Kidney (tissue), 22 donors: ENCODE measurements at places on chromosomes 2 and 18.

GRCh38 chr2:94966689-94967088 lies 58.8 kb upstream of the MAL start:
- no peak for DNase-seq

DNA sequence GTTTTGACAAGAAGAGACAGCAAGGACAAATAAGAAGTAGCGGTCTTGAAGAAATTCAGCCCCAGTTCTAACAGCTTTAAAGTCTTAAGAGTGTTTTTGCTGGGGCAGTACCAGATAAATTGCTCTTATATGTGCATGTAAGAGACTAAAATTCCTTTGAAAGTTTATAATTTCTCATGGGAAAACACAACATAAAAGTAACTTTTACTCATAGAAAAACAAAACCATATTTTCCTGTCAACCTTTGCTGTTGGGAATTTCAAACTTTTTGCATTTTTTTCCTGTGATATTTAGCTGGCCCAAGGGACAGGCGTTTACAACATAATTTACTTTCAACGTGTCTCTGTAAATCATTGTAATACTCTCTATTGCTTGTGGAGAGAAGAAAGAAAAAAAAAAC lies 767.8 kb upstream of the ZEB2 start:
- DNase-seq = no peak

DNA sequence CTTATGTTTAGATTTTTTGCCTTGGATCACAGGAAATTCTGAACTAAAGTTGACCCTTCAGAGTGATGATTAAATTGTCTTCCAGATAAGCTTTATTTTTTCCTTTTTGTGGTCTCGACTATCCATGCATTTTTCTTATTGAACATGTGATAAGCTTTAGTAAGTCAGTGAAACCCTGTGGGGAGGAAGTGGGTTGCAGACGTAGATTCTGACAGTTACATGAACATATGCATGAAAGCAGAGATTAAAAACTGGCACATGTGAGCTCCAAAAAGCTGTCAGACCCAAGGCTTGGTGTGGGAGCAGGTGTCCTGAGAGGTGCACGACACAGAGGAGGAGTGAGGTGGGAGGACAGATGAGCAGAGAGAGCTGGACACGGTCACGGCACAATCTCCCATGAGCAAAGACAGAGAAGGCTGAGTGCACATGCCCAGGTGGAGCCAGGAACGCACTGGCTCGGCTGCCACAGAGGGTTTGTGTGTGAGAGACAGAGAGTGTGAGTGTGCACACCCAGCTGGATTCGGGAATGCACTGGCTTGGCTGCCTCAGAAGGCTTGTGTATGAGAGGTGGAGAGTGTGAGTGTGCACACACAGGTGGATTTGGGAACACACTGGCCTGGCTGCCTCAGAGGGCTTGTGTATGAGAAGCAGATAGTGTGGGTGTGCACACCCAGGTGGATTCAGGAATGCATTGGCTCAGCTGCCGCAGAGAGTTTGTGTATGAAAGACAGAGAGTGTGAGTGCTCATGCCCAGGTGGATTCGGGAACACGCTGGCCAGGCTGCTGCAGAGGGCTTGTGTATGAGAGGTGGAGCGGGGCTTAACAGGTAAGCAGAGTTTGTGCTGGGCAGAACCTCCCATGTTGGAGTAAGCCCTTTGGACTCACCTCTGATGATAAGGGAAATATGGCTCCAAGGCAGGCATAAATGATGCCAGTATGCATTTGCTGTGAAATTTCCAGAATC lies 849.1 kb upstream of the SALL3 start:
- DNase-seq = no peak

GRCh38 chr18:56380685-56381084 lies 257.7 kb downstream of the TXNL1 start:
- no peak for DNase-seq

DNA sequence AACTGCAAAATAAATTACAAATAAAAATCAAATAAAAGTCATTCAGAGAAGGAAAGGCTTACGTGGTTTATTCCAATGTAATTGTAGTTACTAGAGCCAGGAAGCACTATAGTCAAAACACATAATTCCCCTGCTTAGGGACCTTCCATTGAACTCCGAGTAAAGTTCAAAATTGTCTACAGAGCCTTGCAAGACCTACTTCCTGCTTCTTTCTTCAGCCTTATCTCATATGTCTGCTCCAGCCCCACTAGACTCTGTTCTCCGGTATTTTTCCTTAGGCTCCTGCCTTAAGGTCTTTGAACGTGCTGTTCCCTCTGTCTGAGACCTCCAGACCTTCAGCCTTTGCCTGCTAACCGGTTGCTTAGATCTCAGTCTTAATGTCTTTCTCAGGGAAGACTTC lies 104.3 kb downstream of the ARL6IP6 start:
- peak; percentile 5 for DNase-seq

DNA sequence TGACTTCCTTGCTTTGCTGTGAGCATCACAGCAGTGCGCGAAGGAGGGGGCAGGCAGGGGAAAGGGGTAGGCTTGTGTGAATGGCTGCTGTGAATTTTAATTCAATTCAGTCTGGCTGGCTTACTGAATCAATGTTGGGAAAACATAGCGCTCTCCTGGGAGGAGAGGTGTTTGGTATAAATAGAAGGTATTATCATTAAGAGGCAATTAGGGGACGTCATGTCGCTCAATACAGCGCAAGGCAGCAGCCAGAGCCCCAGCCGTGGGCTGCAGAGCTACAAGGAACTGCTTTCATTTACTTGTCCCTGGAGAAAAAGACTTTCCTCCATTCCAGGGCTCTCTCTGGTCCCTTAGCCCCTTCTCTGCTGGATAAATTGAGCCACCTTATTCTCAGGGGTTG lies 181.4 kb upstream of the MSH6 start:
- DNase-seq = no peak

DNA sequence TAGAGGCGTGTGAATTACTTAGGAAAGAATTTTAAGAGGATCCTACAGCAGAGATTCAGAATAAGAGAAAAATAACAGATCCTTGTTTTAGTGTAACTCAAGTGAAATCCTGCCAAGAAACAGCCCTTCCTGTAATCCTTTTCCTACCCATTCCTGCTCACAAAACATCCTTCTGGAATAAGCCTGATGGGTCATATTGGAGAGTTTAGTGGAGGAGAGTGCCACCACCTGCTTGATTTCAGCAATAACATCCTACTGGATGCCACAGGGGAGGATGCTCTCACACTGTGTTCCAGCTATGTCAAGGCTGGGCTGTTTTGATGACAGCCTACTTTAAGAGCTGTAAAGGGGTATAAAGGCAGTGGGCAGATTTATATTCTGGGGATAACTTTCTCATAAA lies 54.8 kb upstream of the CCDC178 start:
- DNase-seq = peak; percentile 47

DNA sequence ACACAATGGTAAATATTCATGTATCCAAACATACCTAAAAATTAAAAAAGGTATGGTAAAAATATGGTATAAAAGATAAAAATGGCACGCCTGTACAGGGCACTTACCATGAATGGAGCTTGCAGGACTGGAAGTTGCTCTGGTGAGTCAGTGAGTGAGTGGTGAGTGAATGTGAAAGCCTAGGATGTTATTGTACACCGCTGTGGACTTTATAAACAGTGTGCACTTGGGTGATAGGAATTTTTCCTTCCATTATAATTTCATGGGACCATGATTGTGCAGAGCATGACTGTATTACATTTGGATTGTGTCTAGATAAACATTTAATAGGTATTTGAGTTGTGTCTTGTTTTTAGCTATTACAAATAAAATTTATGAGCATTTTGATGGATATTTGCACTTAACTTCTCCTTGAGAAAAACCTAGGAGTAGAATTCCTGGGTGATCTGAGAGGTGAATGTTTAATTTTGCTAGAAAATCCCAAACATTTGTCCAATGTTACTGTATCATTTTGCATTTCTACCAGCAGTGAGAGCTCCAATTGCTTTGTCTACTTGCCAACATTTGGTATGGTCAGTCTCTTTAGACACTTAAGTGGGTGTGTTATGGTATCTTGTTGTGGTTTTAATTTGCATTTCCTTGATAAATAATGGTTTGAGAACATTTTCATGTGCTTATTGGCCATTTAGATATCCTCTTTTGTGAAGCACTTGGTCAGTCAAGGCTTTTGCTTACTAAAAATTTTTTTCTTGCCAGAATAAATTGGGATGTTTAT lies 81.7 kb downstream of the BCL2L11 start:
- no peak for DNase-seq

DNA sequence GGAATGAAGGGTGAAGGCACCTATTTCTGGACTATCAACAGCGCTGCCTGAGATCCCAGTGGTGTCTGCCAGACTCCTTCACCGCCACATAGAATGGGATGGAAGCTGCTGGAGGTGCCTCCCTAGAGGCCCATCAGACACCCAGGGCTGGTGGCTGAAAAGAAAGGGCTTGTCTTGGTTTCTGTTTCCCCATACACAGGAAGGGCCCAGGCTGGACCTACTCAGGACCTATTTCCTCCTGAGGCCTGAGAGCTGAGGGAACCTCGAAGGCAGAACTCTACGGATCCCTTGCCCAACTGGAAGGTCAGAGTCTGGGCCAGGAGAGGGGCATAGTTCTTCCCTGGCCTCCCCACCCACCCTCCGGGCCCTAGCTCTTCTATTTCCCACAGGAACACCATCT lies 2.9 kb upstream of the CLEC4F start:
- no peak for DNase-seq

- no peak for DNase-seq
Measured at GRCh38 chr2:238942726-238943300, 94.9 kb downstream of the TWIST2 start.

DNA sequence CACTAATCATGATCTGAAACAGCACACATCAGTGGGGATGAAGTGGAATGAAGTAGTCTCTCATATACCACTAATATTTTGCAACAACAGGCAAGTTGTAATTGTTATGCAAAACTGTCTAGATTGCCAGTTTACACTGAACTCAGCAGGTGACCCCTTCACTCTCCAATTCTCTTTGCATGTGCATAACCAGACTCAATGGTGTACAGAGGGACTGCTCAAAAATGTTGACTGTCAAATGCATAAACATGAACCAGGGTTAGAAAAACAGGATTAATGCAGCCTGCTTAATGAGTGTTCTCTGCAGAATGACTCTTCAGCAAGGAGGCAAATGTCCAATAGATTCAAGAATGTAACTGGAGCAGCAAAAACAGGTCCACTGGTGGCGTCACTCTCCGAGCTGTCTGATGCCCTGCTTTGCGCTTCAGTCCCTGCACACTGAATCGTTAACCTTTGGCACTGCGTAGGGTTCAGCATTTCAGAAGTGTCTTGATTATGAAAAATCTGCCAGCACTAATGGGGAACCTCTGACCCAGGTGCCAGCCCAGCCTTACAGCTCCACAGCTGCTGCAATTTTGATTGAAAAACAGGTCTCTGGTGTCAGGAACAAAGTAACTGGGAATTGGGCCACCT lies 209.3 kb downstream of the TDRD15 start:
- DNase-seq = peak; percentile 47

GRCh38 chr2:217338306-217338916 lies 478.5 kb upstream of the TNP1 start:
- no peak for DNase-seq

DNA sequence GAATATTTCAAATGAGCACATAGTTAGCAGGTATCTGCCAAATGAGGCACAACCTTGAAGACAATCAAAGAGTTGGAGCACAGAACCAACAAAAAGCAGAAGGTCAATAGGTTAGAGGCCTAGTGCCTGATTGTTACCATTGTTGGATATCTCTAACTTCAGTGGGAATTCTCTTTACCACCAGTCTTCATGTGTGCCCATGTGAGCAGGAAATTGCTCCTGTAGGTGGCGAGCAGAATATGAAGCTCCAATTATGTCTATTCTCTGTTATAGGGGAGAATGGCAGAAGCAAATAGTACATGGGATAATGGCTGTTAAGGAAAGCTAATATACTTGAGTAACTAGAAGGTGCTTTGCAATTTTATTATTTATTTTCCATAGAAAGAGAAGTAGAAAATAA lies 14.9 kb upstream of the ZNF385B start:
- no peak for DNase-seq

DNA sequence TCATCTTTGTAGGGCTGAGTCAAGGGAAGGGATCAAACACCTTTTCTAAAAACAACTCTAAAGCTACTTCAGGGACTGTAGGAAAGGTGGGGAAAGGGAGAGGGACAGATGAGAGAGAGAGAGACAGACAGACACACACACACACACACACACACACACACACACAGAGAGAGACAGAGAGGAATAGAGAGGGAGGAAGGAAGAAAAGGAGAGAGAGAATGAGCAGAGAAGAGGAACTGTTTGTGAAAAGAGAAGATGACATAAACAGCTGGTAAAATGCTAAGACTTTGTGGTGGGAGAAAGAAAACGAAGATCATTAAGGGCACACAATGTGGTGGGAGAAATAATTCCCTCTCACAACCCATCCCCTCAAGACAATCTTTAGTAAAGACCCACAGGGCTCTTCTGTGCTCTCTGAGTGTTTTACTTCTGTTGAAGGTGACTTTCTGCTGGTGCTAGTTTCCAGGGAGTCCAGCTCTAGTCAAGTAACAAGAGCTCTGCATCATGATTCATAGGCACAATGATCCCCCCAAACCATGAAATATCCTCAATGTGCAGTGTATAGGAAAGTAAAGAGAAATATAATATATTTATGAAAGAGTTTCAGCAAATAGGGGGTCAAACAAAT lies 77.2 kb upstream of the STK17B start:
- no peak for DNase-seq

GRCh38 chr2:17084877-17085276 lies 419.2 kb upstream of the CYRIA start:
- no peak for DNase-seq

DNA sequence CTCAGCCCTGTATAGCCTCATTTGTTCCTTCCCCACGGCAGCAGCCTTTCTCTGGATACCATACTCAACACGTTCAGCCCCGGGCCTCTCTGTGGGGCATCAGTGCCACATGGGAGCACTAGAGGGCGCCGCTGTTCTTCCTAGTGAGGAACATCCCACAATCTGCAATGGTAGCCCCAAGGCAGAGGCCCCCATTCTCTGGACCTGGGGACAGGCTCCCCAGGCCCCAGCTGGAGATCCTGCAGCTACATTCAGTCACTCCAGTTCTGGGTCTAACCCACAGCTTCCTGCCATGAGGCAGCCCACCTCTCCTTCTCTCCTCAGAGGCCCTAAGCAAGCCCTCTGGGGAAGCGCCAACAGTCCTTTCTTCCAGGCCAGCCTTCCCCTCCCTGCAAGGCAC lies 14.2 kb upstream of the SFXN5 start:
- peak; percentile 87 for DNase-seq

DNA sequence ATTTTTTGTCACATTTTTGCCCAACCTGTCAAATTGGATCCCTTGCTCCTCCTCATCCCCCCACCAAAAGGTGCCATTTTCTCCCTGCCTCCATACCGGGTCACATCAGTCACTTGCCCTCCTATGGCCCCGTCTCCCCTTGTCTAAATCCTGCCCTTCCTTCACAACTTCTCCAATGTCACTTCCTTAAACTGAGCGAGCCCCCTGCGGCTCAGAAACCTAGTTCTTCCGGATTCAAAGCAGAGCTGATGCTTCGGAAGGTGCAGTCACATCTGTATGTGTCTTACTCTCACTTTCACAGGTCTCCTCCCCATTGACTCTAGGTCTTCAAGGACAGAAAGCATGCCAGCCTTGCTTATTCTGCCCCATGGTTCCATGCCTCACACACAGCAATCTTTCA lies 22.1 kb downstream of the TNP1 start:
- DNase-seq = no peak

- DNase-seq = no peak
Measured at GRCh38 chr2:25362434-25363145, 20.9 kb upstream of the DNMT3A start.
